ENCODE measurements at places on chromosomes 6 and 20. TPM values are rescaled to one million over a fixed set of nuclear protein-coding genes. Genes with fewer than 3 reads are reported as not detected.

Gene PHF10
- 21.7 TPM for total RNA-seq

Gene ABHD16A
- total RNA-seq, result 35.2 TPM

Gene TSPO2
- not detected for total RNA-seq

Gene TRPC4AP
- total RNA-seq, result 51.0 TPM

Gene CRISP3
- 0.48 TPM for total RNA-seq

Gene NMBR
- 0.35 TPM for total RNA-seq

Gene PRRT1
- total RNA-seq, result 12.6 TPM

Gene MYBL2
- total RNA-seq, result 152 TPM

Gene SOX4
- 32.8 TPM for total RNA-seq

Gene CDH4
- total RNA-seq, result not detected

Gene HNF4A
- 0.58 TPM for total RNA-seq

Gene COL19A1
- total RNA-seq, result not detected

Gene SRSF12
- not detected for total RNA-seq

Gene FILIP1
- total RNA-seq, result 0.15 TPM

Gene GJE1
- not detected for total RNA-seq

Gene SCRT2
- not detected for total RNA-seq

Gene SENP6
- 68.0 TPM for total RNA-seq

Gene PDYN
- not detected for total RNA-seq

Gene OR12D3
- not detected for total RNA-seq

Gene IRF4
- not detected for total RNA-seq

Gene HTR1B
- not detected for total RNA-seq

Gene SCGN
- total RNA-seq, result not detected
